ENCODE measurements at places on chromosomes 2 and 18.

- DNase-seq, result no peak
Measured at GRCh38 chr2:240932724-240933047, 26.6 kb downstream of the CROCC2 start.

- no peak for DNase-seq
Measured at GRCh38 chr2:43939695-43940256, 56.0 kb downstream of the LRPPRC start.

DNA sequence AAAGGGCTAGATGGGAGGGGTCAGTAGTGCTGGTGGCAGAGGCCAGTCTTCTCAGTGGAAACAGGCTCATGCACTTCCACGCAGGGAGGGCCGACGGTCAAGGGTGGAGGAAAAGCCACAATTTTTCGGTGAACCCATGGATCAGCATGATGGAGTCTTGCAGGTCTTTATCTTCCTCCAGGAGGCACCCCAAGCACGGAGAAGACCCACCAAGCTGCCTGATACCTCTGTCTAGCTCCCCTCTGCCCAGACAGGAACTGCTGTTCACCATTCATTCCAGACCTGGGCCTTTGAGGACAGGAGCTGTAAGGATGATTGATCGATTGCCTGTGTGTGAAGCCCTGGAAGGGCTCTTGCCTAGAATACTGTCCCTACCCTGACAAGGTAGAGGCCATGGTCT lies 2.8 kb upstream of the LRRFIP1 start:
- DNase-seq, result no peak

DNA sequence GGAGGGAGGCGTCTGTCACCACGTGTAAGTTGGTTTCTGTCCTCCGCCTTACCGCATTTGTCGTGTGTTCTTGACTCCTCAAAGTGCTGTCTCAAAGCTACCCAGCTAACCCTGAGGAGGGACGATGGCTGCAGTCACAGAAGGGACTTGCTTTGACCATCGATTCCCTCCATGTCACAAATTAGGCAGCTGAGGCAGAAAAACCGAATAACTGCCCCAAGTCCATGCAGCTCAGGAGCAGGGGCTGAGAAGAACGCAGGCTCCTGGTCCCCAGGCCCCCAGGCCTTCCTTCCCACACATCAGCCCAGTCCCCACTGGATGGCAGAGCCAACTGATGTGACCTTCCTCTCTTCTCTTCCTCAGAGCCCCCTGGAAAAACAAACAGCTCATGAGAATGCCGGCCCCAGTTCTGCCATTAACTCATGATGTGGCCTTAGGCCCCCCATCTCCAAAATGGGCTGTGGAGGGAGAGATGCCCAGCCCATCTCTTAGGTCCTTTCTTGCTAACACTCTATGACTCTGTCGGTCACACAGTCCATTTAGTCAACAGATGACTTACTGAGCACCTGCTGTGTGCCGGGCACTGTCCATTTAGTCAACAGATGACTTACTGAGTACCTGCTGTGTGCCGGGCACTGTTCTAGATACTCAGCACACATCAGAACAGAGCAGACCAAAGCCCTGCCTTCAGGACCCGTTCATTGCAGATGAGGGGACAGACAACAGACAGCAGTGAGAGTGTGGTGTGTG lies 19.6 kb downstream of the MTERF4 start:
- no peak for DNase-seq

- no peak for DNase-seq
Measured at GRCh38 chr2:47488870-47489584, 86.1 kb downstream of the MSH2 start.

GRCh38 chr18:2846636-2847316 lies at the start of gene EMILIN2:
EMILIN2 (plus strand) TSS chr18:2847006; CDS start chr18:2847189, 183 bp downstream.
- peak; percentile 58 for DNase-seq

DNA sequence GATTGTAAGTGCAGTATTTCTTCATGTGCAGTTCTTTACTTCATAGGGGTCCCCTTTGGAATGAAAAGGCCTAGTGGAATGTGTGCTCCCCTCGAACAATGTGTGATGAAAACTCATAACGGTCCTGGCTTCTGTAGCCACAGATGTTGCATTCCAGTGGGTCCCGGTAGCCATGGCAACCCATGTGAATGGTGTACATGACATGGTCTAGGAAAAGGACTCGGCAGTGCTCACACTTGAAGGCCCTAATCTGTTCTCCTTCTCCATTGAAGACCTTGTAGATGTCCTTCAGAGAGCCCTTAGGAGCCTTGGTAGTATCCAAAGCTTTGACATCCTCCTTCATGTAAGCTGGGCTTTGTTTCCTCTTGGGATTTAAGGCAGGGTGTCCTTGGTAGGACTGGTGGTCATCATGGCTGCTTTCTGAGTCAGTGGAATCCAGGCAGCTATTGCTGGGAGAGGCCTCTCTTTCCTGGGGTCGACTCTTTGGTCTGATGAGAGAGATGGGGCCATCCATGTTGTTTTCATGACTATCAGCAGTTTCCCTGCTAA lies 144.0 kb downstream of the IKZF2 start:
- no peak for DNase-seq

DNA sequence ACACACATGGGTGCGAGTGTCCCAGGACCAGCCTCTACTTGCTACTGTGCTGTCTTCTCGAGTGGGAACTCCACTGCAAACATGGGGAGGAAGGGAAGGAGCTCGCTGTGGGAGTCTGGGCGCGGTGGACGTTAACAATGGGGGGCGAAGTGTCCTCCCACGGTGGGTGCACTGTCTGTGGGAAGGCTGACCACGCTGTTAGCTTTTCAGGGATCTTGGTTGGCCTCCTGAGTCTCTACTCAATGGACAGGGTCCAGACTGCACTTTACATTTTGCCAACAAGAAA lies 146.7 kb downstream of the MBP start:
- no peak for DNase-seq

GRCh38 chr2:105062158-105062557 lies 24.3 kb downstream of the MRPS9 start:
- no peak for DNase-seq

GRCh38 chr2:239804161-239805042 lies 220.7 kb downstream of the NDUFA10 start:
- DNase-seq, result no peak

- no peak for DNase-seq
Measured at GRCh38 chr18:46411867-46412690, 244.9 kb downstream of the LOXHD1 start.

DNA sequence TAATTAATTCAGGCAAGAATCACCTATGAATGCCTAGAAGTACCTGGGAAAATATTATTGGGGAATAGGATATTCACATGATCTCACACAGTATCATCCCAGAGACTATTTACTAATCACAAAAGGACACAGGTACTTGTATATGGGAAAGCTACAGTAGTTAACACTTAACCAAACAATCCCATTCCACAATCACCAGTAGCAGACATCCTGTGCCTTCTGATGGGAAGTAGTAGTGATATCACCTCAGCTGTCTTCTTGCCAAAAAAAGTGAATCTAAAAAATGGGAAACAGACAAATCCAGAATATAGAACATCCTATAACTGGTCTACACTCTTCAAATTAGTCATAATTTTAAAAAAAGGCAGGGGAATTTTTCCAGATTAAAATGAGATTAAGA lies 75.6 kb upstream of the CCDC150 start:
- no peak for DNase-seq

GRCh38 chr2:166536111-166536510 lies 42.1 kb upstream of the SCN7A start:
- no peak for DNase-seq

DNA sequence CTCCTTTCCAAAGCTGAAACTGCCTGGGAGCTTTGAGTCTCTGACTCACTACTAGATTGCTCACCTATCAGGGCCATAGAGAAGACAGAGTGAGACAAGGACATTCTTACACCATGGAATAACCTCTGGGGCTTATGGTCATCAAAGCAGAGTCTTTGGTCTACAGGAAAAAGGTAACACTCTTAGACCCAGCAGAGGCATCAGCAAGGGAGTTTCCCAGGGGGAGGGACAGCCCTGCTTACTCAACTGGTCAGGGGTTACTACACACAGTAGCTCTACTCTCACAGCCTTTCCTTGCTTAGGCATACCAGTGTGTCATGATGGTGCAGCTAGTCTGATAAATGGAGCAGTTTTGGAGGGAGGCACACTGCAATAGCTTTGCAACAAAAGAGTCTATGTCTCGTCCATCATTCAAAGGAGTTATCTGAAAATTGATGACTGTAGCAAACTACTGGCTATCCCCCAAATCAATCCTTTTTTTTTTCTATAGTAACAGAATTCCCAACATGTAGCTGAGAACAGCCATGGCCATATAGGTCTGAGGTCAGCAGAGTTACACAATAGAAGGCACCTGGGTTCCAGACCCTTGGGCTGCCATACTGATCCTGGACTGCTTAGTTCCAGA lies 22.4 kb upstream of the CD28 start:
- DNase-seq, result no peak

DNA sequence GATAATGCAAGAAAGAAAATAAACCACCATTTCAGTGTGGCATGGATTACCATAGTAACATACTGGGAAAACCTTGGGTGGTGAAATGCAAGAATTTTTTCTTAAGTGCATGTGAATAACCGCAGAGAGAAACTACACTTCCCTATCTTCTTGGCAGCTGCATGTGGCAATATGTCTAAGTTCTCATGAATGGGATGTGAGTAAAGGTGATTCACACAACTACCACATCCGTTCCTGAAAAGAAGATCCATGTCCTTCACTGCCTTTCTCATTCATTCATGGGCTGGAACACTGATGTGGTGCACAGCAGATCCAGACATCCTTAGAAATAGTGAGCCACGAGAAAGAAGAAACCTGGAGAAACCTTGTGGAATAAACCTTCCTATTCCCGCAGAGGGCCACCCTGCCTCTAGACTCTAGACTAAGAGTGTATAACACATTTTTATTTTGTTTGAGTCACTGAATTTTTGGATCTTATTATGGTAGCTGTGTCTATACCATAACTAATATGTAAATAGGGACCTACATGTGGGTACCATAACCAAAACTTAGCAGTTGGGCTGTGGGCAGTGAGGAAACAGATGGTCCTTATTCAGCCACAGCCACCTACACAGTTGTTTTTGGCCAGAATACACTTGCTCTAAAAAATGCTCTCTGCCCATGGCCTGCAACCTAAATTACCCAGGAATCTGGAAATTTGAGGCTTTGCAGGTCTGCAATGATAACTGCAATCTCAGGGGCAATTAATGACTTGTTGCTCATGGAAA lies 573.3 kb downstream of the LRP1B start:
- no peak for DNase-seq

DNA sequence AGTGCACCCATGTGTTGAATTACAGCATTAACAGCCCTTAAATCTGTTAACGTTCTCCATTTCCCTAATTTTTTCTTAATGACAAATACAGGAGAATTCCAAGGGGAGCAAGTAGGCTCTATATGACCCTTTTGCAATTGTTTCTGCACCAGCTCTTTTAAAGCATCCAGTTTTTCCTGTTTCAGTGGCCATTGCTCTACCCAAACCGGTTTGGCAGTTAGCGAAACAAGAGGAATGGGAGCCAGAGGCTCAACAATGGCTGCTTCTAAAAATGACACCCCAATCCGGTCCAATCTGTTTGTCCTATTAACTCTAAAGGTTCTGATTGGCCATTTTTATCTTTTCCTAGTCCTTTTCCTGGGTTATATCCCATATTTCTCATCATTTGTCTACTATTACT lies 15.1 kb upstream of the SUCLG1 start:
- DNase-seq, result no peak

- DNase-seq, result no peak
Measured at GRCh38 chr18:63899206-63899605, 8.6 kb upstream of the SERPINB10 start.

DNA sequence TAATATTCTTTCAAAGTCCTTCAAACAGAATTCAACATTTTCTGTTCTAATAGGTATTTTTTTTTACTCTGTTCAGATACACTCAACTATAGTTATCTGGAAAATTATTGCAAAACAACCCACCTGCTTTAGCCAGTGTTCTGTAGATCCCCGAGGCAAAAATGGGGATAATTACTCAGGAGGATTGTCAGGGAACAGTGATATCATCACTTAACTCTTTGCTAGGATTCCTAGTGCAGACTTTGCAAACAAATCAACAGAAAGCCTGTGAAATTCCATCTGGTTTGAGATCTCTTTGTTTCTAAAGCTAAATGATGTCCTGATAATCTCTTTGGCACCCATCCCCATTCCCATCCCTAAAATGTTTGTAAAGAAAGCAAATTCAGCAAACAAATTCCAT lies 413.6 kb upstream of the MEIS1 start:
- DNase-seq, result no peak

- DNase-seq, result no peak
Measured at GRCh38 chr2:16739778-16740581, 74.3 kb upstream of the CYRIA start.

- DNase-seq, result no peak
Measured at GRCh38 chr2:200966770-200967169, 3.3 kb upstream of the ORC2 start.

DNA sequence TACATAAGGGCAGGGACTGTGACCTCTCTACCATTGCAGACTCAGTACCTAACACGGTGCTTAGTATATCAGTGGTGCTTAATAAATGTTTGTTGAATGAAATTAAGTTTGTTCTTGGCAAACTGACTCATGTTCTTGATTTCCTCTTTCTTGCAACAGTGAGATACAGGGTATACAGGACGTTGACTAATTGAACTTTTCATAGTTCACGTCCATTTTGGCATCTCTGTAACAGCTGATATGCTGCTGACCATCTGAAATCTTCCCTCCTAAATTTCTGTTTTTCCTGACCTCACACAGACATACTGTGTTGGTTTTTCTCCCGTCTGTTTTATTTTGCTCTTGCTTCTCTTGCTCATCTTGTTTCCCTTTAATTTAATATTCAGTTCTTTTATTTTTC lies 44.2 kb downstream of the LHCGR start:
- DNase-seq, result no peak
